Smooth muscle cell of the pulmonary artery (primary cell): ENCODE measurements at places on chromosomes 3 and 15. TPM values are rescaled to one million over a fixed set of nuclear protein-coding genes. Genes with fewer than 3 reads are reported as not detected.

The ACY1 gene
- 33.5 and 39.6 TPM in 2 replicates for total RNA-seq

The TGM4 gene
- total RNA-seq, result not detected in 2 replicates

The SCAPER gene
- 8.0 and 10.6 TPM in 2 replicates for total RNA-seq

The GANC gene
- total RNA-seq, result 20.1 and 24.9 TPM in 2 replicates

The CFAP100 gene
- not detected in 2 replicates for total RNA-seq

The SNTN gene
- total RNA-seq, result not detected in 2 replicates

The UBA7 gene
- total RNA-seq, result 51.1 and 54.4 TPM in 2 replicates

The ARHGEF26 gene
- 1.4 and 1.5 TPM in 2 replicates for total RNA-seq

The AGBL1 gene
- total RNA-seq, result not detected in 2 replicates

The GPR62 gene
- total RNA-seq, result 0.07 TPM in 1 of 2 replicates, not detected in the other

The TMCC1 gene
- 18.1 and 27.3 TPM in 2 replicates for total RNA-seq

The CISH gene
- 0.73 and 1.0 TPM in 2 replicates for total RNA-seq

The CNTN3 gene
- total RNA-seq, result 7.0 and 98.8 TPM in 2 replicates

The ALG1L2 gene
- total RNA-seq, result not detected in 2 replicates

The ADPRH gene
- 4.5 and 4.8 TPM in 2 replicates for total RNA-seq

The CYP1A1 gene
- 0.40 and 1.2 TPM in 2 replicates for total RNA-seq

The CLEC3B gene
- total RNA-seq, result 5.0 and 29.6 TPM in 2 replicates

The PATL2 gene
- 0.33 and 0.36 TPM in 2 replicates for total RNA-seq

The LEKR1 gene
- 0.20 and 0.63 TPM in 2 replicates for total RNA-seq

The BOC gene
- 7.6 and 15.6 TPM in 2 replicates for total RNA-seq

The ITGB5 gene
- total RNA-seq, result 842 and 876 TPM in 2 replicates

The GPR149 gene
- total RNA-seq, result not detected in 2 replicates

The TAGLN3 gene
- total RNA-seq, result 0.26 and 3.5 TPM in 2 replicates
